ENCODE measurements at places on chromosomes 11 and 22.

DNA sequence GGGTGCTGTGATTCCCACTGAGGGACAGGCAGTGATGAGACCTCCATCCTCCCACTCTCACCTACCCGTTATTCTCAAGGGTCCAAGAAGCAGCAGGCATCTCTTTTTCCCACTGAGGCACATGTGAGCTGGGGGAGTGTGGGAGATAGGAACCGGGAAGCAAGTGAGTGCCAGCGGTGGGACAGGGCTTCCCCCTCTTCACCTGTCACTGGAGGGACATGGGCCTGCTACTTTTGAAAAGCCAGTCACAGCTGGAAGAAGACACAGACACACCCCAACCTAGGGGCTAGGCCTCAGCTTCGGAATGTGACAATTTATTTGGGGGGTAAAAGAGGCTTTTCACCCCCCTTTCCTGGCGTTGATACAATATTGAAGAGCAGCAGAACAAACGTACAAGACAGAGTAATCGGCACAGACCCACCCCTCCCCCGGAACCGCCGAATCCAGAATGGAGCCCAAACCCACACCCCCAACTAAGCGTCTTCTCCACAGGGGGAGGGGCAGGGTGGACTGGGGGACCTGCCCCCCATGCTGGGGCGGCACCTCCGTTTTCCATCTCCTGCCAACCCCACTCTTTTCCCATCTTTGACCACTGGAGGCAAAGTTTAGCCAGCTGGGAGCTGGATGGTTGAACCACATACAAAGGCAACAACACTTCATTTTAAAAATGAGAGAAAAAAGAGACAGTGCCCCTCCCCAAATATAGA is 10.7 kb downstream of the CBX6 start:
- DNase-seq = no peak

GRCh38 chr11:95659088-95659487 is 130.5 kb downstream of the FAM76B start:
- no peak for DNase-seq

- no peak for DNase-seq
These were observed 105.2 kb upstream of the OR5AK2 start for GRCh38 chr11:56883371-56883987.

GRCh38 chr22:45518580-45518991 is 15.9 kb downstream of the FBLN1 start:
- DNase-seq = peak; percentile 69

DNA sequence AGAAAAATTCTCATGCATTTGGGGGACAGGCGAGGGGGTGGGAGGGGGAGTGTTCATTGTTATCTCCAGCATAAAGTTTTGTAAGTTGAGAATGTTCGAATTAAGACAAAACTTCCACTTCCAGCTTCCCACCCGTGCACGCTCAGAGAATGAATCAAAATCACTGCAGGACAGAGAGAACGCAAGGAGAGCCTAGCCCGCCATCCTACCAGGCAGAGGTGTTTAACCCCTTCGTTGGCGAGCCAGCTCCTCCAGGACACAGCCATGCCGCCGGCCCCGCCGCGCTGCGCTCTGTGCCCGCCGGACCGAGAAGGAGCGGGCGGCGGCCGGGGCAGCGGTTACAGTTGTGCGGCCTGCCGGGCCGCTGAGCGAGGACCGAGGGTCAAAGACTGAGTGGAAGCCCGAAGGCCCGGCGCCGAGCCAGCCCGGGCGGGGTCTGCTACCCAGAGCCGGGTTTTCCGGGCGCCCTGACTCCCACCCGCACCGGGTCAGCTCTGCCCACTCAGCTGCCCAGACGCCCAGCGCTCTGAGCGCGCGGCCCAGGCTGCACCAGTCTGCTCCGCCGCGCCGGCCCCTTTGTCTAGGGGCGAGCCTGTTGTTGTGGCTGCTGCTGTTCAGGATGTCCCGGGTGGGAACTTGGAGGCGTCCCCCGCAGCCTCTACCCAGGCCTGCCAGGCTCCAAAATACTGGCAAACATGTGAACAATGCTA is at the start of gene NOX4:
NOX4 (minus strand) TSS at position 395 of the 710 bp plus-strand sequence; CDS start at position 266, 129 bp downstream.
- DNase-seq = peak; percentile 53
